ENCODE measurements at places on chromosomes 7 and 10.
A peak's percentile ranks its signal among the peaks of the same experiment; 100 is the strongest.

DNA sequence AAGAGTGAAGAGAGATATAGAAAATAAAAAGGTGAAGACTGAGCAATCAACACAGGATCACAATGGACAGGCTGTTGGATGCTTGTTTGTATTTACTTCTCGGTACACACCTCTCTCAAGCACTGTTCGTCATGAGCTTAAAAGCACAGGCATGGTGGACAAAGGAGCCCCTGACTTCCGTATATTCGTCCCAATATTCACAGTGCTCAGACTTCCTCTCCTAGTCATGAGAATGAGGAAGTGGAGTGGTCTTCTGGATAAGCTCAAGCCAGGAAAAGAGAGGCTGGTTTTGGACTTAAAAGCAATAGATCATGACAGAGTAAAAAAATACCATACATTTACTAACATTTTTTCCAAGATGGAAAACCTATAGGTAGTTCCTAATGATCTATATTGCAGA lies 172.5 kb downstream of the SORCS1 start:
- no peak for DNase-seq

DNA sequence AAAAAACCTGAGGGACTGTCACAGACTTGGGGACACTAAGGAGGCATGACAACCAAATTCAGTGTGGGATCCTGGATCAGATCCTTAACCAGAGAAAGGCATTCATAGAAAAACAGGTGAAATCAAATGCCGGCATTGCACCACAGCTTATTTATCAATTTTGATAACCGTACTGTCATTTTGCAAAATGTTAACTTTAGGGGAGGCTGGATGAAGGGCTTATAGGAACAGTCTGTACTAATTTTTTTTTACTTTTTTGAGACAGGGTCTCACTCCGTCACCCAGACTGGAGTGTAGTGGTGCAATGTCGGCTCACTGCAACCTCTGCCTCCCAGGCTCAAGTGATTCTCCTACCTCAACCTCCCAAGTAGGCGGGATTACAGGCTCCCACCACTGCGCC lies 217.1 kb downstream of the ELMO1 start:
- no peak for DNase-seq

DNA sequence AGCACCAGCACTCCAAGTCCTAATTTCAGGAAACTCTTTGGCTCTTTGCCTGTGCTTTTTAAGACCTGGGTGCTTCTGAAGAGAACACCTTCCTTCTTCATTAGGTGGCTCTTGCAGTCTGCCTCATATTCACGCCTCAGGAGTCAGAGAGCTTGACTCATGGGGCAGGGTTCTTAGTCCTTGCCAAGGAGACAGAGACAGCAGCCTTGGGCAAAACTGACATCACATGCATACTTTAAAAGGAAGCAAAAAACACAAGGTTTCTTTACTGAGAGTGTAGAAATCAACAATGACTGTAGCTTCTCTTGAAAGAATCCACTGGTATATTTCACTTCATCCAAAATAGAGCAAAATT lies 780.6 kb downstream of the INHBA start:
- no peak for DNase-seq

- DNase-seq, result no peak
Measured at GRCh38 chr10:123945325-123945920, 53.8 kb upstream of the CPXM2 start.

DNA sequence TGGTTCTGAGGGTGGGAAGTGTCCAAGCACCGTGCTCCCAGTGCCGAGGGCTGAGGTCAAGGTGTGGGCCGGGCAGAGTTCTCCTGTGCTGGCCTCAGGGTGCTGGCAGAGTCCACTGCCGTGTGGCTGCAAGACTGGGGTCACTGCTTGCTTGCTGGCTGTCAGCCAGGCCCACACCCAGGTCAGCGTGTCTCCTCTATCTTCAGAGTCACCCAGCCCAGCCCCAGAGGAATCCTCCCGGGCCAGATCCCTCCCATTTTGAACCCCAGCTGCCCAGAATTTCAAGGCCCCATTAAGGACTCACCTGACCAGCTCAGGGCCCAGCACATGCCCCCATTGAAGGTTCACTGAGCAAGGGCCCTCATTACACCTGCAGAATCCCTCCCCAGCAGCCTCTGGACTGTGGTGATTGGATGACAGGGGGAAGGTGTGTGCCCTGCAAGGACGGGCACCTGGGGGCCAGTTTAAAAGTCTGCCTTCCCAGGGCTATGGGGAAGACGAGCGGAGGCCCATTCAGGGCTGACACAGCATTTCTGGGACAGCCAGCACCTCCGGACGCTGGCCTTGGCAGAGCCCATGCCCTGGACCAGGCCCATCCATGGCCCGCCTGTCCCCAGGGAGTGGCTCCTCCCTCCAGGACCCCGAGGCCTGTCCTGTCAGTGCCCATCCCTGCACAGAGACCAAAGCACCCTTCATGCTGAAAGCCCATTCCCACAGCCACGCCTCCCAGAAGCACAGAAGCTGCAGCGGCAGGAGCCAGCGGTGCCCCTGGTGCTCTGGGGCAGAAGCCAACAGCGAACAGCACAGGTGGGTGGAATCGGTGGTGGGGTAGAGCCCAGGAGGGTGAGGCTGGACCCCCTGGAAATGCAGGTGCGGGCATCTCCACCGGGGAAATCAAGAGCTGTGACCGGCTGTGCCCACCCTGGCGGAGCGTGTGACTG lies 45.1 kb upstream of the PPP2R2D start:
- DNase-seq, result no peak

- no peak for DNase-seq
Measured at GRCh38 chr10:79582096-79582495, 21.9 kb upstream of the SFTPA2 start.

DNA sequence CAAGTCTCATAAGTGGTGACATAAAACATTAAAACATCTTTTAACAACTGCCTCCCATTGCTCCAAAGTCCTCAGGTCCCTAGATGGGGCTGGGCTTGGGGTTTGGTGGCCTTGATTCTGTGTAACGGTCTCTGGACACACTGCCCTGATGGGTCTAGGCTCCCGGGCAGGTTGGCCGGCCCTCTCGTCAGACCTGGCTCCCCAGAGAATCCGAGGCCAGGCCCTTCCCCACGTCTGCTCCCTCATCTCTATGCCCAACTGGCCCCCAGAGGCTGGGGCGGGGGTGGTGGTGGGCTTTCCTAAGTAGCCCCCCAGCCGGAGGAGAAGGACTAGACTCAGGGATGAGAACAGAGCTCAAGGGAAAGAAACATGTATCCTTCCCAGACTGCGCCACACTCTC lies 31.5 kb upstream of the EFCAB10 start:
- no peak for DNase-seq

- no peak for DNase-seq
Measured at GRCh38 chr7:47451851-47452205, 130.1 kb downstream of the TNS3 start.

DNA sequence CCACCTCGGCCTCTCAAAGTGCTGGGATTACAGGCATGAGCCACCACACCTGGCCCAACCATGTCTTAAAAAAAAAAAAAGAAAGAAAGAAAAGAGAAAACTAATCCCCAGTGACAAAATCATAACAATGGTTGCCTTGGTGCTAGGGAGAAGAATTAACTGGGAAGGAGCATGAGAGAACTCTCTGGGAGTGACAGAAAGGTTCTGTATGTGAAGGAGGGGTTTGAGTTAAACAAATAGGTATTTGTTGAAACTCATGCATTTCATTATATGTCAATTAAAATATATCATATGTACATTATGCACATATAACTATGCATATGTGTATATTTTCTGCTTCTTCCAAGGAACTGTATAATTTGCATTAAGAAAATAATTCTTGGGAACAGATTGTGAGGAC lies 33.3 kb downstream of the INA start:
- DNase-seq, result no peak

DNA sequence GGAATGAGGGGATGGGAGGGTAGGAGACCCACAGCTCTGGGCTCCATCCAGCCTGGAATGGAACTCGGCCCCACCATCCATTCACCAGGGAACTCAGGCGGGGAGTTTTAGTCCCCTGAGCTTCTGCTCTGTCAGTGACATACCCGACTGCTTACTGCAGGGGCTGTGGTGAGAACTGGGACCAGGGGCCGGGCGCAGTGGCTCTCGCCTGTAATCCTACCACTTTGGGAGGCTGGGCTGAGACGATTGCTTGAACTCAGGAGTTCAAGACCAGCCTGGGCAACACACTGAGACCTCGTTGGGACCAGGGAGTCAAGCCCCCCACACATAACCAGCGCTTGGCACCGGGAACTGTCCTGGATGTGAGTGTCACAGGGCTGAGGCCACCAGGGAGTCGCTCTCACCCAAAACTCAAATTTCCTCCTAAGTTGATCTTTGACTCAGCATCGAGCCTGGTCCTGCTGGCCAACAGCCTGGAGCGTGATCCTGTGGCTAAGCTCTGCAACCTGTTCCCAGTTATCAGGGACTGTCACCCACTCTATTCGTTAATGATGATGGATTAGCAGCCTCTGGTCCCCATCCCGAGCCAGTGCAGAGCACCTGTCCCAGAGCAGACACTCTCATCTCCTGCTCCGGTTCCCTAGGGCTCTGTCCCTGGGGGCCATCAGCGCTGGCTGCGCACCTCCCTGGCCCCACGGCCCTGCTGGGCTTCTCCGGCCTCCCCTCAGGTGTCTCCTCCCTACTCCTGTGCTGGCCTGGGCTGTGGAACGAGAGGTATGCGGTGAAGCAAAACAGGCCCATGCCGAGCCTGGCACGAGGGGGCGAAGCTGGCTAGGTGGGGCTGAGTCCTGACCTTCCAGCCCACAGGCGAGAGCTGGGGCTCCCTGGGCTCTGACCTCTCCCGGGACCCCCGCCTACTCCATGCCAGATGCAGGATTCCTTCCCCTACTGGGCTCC lies 902 bp upstream of the CLDN15 start:
- no peak for DNase-seq

- no peak for DNase-seq
Measured at GRCh38 chr10:79407423-79407796, 38.0 kb downstream of the ZCCHC24 start.

GRCh38 chr7:106344861-106345260 lies 60.1 kb upstream of the NAMPT start:
- no peak for DNase-seq

- DNase-seq, result no peak
Measured at GRCh38 chr10:129954492-129955315, 9.4 kb downstream of the EBF3 start.

DNA sequence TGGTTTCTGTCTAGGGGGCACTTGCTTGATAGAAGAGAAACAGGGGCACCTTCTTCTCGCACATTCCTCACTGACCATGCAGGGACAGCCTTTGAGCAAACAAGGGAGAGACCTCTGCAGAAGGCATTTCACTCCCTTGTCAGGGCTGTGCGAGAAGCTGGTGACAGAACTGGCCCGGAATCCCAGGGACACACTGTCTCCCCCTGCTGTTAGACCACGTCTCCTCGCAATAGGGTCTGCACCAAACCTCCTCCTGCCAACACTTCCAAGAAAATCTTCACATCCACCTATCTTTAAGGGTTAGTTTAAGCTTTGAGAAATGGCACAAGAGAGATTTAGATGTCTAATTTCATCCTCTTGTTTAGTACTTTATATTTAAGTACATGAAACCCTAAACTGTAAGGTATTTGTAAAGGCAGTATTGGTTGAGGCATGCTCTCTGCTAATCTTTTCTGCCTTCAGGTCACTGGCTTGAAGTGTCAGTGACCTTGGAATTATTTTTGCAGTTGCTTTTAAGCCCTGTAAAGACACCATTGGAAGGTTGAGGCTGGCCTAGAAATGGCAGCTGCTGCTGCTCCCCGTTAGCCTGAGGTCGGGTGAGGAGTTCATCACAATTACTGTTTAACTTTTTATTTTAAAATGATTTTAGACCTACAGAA lies 37.0 kb downstream of the RBM20 start:
- peak; percentile 48 for DNase-seq
